ENCODE measurements at places on chromosomes 11 and 22.

DNA sequence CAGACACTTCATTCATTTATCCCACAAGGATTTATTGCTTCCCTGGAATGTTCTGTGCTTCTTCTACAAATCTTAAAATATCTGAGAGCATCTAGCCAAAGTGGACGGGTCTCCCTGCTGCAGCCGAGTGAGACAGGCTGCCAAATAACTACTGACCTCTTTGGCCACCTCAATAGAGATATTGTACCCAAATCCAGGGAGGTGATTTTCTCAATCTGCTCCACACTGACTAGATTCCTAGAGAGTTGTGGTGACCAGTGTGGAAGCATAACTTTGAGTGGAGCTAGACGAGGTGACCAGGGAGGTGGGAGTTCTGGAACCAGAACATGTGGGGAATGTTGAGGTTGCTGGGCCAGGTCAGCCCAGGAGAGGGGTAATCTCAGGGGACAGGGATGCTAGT is 77.5 kb downstream of the THAP12 start:
- DNase-seq = no peak

DNA sequence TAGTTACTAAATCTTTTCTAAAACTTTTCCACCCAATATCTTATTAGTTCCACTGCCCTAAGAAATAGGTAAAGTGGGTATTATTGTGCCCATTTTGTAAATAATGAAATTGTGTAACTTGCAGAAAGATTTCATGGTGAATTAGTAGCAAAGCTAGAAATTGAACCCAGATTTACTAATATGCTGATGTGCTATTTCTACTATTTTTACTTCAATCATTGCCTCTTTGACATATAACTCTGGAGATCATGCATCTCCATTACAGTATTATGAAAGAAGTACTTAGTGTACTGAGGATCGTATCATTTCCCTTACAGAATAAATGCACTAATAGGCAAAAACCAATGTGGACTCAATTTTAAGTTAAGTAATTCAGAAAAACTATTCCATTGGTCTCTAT is 119.0 kb downstream of the CSTPP1 start:
- DNase-seq = no peak

GRCh38 chr11:33376331-33377310 is 119.4 kb downstream of the HIPK3 start:
- no peak for DNase-seq

DNA sequence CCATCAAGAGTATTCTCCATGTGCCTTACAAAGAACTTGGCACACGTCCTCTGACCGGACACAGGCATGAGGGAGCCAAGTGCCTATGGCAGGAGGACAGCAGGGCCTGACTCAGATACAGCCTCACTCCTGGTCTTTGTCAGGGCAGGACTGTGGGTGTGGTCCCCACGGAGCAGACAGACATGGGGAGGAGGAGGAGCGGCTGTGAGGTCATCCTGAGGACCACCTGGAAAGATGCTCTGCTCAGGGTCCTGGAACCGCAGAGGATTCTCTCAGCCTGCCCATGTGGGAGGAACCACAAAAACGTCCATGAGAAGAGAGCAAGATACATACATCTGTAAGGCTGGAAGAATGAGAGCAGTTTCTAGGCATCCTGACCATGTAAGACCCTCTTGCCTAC is 576.3 kb downstream of the BRD1 start:
- no peak for DNase-seq

DNA sequence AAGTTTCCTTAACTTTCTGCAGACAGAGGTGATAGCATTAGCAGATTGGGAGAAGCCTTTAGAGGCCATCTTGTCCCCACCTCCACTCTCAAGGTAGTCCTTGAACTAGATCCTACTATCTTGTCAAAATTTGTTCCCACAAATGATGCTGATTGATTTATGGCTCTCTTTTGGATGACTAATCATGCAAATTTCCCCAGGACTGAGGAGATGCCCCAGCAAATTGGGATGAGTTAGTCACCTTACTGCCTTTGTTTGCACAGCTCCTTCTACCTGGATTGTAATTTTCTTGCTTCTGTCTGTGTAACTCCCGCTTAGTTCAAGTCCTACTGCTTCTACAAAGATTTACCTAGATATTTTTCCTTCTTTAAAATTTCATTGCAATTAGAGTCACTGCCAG is 391.4 kb upstream of the CADM1 start:
- no peak for DNase-seq

DNA sequence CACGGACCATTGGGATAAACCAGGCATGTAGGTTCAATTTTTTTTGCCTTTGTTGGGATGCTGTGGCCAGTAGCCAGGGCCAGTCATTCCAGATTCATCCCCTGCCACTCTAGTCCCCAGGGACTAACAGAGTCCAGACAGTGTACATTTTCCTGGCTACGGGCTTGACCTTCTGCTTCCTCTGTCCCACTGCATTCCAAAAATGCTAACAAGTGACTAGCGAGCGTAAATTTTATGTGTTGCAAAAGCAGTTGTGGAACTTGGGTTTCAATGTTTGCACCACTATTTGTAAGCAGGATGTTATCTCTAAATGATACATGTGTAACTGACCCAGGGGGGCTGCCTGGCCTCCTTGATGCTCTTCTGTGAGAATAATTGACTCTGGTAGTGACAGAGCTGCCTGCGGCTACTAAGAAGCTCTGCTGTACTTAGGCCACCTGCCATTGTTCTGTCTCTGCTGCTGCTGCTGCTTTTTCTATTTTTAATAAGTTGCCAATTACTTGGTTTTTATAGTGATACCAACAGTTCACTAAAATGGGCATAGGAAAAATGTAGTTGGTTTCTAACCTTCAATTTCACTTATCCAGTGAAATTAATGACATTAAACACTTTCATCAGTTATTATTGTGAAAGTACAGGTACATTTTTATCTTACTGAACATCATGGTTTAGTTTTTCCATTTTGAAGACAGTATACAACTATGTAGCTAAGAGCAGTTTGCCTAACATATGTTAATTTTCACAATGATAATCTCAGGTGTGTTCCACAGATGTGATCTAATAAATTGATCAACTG is 26.8 kb downstream of the TNRC6B start:
- DNase-seq = no peak

GRCh38 chr11:118634431-118635236 is 27.2 kb downstream of the PHLDB1 start:
- DNase-seq = no peak
